ENCODE measurements at places on chromosomes 7 and 10.

GRCh38 chr7:113796557-113796956 is 122.3 kb downstream of the PPP1R3A start:
- H3K27ac ChIP-seq, result no peak overlapping the region
- H3K36me3 ChIP-seq, result no peaks in the 10 kb centered on the region
- no peak for DNase-seq
- H3K27me3 ChIP-seq, result no peaks in the 10 kb centered on the region
- no peaks in the 10 kb centered on the region for H3K4me1 ChIP-seq

DNA sequence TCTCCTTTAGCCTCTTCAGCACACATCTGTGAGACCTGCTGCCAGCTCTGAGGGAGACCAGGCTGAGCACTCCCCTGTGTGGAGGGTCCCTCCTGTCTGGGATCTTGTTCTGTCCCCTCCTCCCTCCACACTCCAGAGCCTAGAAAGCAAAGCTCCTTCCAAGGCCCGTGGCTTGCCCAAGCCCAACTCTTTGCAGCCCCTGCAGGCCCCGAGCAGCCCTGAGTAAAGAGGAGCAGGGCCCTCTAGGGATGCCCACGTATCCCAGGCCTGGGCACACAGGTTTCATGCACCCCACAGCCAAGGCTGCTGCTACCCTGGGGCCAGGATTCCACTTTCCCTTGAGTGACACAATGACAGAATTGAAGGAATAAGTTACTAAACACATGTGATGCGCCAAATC is 24.0 kb downstream of the COBL start:
- no peaks in the 10 kb centered on the region for H3K36me3 ChIP-seq
- H3K4me1 ChIP-seq, result no peaks in the 10 kb centered on the region
- H3K27me3 ChIP-seq, result no peaks in the 10 kb centered on the region

GRCh38 chr7:135181261-135181928 is 10.9 kb upstream of the CYREN start:
- H3K4me1 ChIP-seq, result no peaks in the 10 kb centered on the region
- no peaks in the 10 kb centered on the region for H3K27me3 ChIP-seq
- DNase-seq, result no peak
- no peak overlapping the region for H3K4me3 ChIP-seq
- H3K27ac ChIP-seq, result no peak overlapping the region
- peaks cover 51% of the 10 kb centered on the region for H3K36me3 ChIP-seq

DNA sequence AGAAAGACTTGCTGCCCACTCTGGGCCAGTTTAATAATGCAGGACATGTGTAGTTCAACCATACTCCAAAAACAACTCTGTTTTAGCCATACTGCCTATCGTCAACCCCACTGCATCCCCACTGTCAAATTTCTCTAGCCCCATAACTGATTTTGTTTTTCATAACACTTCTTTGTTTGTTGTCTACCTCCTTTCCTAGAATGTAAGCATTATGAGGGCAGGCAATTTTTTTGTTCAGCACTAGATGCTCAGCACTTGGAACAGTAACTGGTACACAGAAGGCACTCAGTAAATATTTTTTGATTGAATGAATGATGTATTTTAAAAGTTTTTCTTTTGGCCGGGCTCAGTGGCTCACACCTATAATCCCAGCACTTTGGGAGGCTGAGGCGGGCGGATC is 183.8 kb upstream of the MKLN1 start:
- peaks cover 2% of the 10 kb centered on the region for H3K4me1 ChIP-seq
- H3K4me3 ChIP-seq, result no peak overlapping the region
- DNase-seq, result no peak
- no peaks in the 10 kb centered on the region for H3K36me3 ChIP-seq
- no peak overlapping the region for H3K27ac ChIP-seq

GRCh38 chr7:39453743-39454355 is 112.4 kb upstream of the YAE1 start:
- peak; percentile 74 for DNase-seq
- no peaks in the 10 kb centered on the region for H3K36me3 ChIP-seq
- peaks cover 20% of the 10 kb centered on the region for H3K27me3 ChIP-seq

- no peak for DNase-seq
- no peaks in the 10 kb centered on the region for H3K36me3 ChIP-seq
- H3K27ac ChIP-seq, result no peak overlapping the region
- H3K4me1 ChIP-seq, result no peaks in the 10 kb centered on the region
- H3K4me3 ChIP-seq, result no peak overlapping the region
- H3K27me3 ChIP-seq, result peaks cover 36% of the 10 kb centered on the region
Measured at GRCh38 chr10:77565590-77566023, 72.0 kb downstream of the KCNMA1 start.

DNA sequence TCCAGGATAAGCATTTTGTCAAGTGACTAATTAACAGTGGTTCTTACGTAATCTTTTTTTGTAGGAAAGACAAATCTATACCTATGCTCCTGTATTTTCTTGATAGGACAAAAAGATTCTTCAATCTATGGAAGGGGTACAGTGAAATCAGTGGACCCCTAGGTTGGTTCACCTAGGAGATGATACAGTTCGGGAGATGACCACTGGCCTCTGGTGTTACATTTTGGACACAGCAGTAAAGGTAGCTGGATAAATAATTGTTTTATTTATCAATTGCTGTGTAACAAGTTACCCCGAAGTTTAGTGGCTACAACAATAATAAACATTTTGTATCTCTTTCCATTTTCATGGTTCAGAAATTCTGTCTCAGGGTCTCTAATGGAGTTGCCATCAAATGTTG is 288.2 kb upstream of the MAGI2 start:
- no peak overlapping the region for H3K27ac ChIP-seq
- no peak for DNase-seq
- H3K4me3 ChIP-seq, result no peak overlapping the region
- no peaks in the 10 kb centered on the region for H3K4me1 ChIP-seq
- H3K27me3 ChIP-seq, result no peaks in the 10 kb centered on the region

DNA sequence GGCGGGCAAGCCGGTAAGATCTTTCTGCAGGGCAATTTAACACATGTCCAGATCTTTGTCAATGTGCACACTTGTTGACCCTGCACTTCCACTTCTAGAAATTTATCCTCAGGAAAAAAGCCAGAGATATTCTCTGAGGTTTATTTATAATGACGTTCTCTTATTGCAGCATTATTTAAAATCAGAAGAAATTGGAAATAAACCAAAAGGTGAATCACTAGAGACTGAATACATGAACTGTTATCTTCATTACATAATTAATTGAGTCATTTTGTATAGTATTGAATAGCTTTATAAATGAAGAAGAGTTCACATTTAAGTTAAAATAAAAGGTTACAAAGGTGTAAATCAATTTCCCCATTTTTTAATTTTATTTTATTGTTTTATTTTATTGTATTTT is 16.3 kb upstream of the SAR1A start:
- H3K4me3 ChIP-seq, result no peak overlapping the region
- peaks cover 17% of the 10 kb centered on the region for H3K27me3 ChIP-seq
- H3K27ac ChIP-seq, result no peak overlapping the region
- no peaks in the 10 kb centered on the region for H3K36me3 ChIP-seq
- no peak for DNase-seq

GRCh38 chr7:48089046-48090003 is at the start of gene UPP1:
UPP1 (plus strand) TSS chr7:48089265; CDS start chr7:48094784, 5,519 bp downstream.
- H3K27me3 ChIP-seq, result no peaks in the 10 kb centered on the region
- H3K4me1 ChIP-seq, result peaks cover 77% of the 10 kb centered on the region
- peak within 1 kb of the TSS; percentile 90 for H3K27ac ChIP-seq
- DNase-seq, result peak; percentile 96

- H3K27ac ChIP-seq, result no peak overlapping the region
- DNase-seq, result no peak
- no peaks in the 10 kb centered on the region for H3K36me3 ChIP-seq
- H3K27me3 ChIP-seq, result no peaks in the 10 kb centered on the region
- H3K4me3 ChIP-seq, result no peak overlapping the region
- H3K4me1 ChIP-seq, result no peaks in the 10 kb centered on the region
Measured at GRCh38 chr7:158025686-158026600, 561.7 kb downstream of the PTPRN2 start.

DNA sequence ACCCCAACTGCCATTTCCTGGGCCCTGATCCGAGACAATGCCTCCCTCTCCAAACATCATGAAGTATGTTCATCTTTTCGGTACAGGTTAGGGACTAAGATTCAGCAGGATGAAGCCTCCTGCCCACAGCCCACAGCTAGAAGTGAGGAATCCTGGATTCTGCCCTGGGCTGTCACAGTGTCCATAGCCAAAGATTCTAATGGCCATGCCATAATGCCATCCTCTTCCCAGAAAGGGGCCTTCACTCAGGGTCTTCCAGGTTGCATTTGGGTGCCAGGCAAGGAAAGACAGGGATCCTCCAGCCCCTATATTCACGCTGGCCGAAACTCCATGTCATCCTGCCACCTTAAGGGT is 15.7 kb upstream of the ZMIZ1 start:
- H3K27ac ChIP-seq, result no peak overlapping the region
- no peak for DNase-seq
- no peaks in the 10 kb centered on the region for H3K36me3 ChIP-seq
- peaks cover 25% of the 10 kb centered on the region for H3K4me1 ChIP-seq
- H3K27me3 ChIP-seq, result no peaks in the 10 kb centered on the region

- no peak overlapping the region for H3K27ac ChIP-seq
- peaks cover 12% of the 10 kb centered on the region for H3K36me3 ChIP-seq
- no peak for DNase-seq
- H3K4me3 ChIP-seq, result no peak overlapping the region
- no peaks in the 10 kb centered on the region for H3K4me1 ChIP-seq
Measured at GRCh38 chr7:30562498-30562897, 32.2 kb upstream of the GARS1 start.

DNA sequence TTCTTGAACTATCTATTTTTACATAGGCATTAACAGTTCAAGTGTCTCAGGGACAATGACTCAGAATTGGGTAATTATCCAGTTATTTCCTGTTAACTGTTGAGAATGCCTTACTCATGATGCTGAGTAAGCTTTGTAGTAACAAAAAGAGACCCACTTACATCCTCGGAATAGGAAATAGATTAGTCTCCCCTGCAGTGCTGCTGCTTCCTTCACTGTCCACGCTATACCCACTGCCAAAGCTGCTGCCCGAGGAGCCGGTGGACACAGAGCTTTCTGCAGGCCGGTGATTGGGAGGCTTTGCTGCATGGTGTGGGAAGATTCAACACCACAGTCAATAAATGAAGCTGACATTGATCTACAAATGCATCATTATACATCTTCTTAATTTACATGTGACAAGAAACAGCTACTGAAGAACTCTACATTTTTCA is 357.1 kb downstream of the PCLO start:
- DNase-seq, result no peak
- no peaks in the 10 kb centered on the region for H3K27me3 ChIP-seq
- H3K4me1 ChIP-seq, result no peaks in the 10 kb centered on the region
- H3K27ac ChIP-seq, result no peak overlapping the region

GRCh38 chr10:132368881-132369635 is 27.9 kb upstream of the PWWP2B start:
- peaks cover 14% of the 10 kb centered on the region for H3K4me1 ChIP-seq
- no peaks in the 10 kb centered on the region for H3K36me3 ChIP-seq

DNA sequence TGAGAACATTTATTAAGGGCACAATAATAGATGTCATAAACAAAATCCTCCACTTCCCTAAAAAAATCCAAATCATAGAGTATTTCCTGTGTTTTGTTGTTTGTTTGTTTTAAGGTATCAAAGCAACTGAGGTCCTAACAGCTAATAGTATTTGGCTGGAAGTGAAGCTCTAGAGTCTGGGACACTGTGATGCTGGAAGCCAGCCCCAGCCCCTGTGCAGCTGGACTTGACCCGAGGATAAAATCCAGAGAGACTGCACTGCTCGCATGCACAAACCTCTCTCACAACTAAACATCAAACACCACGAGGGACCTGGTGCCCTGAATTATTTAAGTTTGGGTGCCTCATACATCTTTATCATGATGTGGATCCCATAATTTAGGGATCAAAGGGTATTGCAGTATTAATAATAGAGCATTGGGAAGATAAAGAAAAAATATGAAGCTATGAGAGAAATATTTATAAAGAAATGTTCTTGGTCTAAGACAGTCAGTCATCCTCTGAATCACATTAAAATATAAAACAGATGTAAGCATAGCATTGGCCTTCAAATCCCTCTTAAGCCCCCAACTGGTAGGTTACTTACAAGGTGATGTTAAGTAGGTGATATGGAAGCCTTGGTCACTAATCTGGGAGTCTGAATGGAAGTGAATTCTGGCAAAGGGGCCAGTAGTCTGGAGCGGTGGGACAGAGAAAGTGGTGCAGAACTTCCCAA is 44.4 kb downstream of the CUBN start:
- no peak for DNase-seq
- no peak overlapping the region for H3K27ac ChIP-seq
- H3K4me3 ChIP-seq, result no peak overlapping the region
- no peaks in the 10 kb centered on the region for H3K4me1 ChIP-seq
- no peaks in the 10 kb centered on the region for H3K36me3 ChIP-seq

- DNase-seq, result peak; percentile 63
- H3K27me3 ChIP-seq, result peaks cover 50% of the 10 kb centered on the region
- H3K4me3 ChIP-seq, result peak overlapping the region; percentile 69
- no peak overlapping the region for H3K27ac ChIP-seq
Measured at GRCh38 chr10:93062514-93063143, 2.0 kb downstream of the CYP26C1 start.

DNA sequence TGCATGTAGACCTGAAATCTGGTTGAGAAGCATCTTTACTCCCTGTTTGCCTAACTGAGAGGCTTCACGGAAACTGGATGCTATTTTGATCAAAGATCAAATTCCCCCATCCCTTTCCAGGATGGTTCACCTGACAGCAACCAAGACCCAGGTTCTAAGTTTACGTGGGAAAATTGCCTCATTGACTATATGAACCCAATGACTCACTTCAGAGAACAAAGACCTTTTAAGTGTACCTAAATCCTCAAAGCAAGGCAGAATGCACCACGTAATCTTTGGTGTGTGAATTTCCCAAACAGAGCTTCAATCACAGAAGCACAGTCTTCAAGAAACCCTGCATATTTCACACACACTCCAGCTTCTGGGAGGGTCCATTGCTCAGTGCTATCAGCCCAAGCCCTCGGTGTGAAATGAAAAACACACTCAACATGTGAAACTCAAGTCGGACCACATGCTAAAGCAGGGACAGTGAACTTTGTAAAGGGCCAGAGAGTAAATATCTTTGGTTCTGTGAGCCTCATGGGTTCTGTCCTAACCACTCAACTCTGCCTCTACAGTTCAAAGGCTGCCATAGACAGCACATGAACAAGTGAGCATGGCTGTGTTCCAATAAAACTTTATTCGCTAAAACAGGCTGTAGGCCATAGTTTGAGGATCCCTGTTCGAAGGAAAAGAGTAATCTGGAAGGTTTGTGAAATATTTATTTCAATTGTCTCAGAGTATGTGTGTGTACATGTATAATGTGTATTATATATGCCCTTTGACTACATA is 275.6 kb upstream of the FOXK1 start:
- no peaks in the 10 kb centered on the region for H3K4me1 ChIP-seq
- H3K27me3 ChIP-seq, result peaks cover 4% of the 10 kb centered on the region
- no peaks in the 10 kb centered on the region for H3K36me3 ChIP-seq
- no peak for DNase-seq
